Left colon (tissue), 2 donors: ENCODE measurements at places on chromosomes 16 and 17. TPM values are rescaled to one million over a fixed set of nuclear protein-coding genes. Genes with fewer than 3 reads are reported as not detected.

The UNC119 gene
- total RNA-seq: 26.7 TPM

The TMEM100 gene
- total RNA-seq: 4.9 TPM

The MAP2K6 gene
- total RNA-seq: 58.4 TPM

The BLTP2 gene
- 135 TPM for total RNA-seq

The THAP11 gene
- 23.8 TPM for total RNA-seq

The WIPF2 gene
- total RNA-seq: 43.6 TPM

The NPIPA2 gene
- total RNA-seq: 0.28 TPM

The ABCA8 gene
- 15.6 TPM for total RNA-seq

The CA7 gene
- 157 TPM for total RNA-seq

The FNDC8 gene
- not detected for total RNA-seq

The KRT40 gene
- total RNA-seq: 0.39 TPM

The TPSD1 gene
- total RNA-seq: 0.18 TPM

GRCh38 chr16:56013962-56014552 is 138.9 kb upstream of the CES5A start:
- peak; percentile 34 for DNase-seq

- DNase-seq: no peak
These were observed 20.0 kb downstream of the KSR1 start for GRCh38 chr17:27475981-27476895.

DNA sequence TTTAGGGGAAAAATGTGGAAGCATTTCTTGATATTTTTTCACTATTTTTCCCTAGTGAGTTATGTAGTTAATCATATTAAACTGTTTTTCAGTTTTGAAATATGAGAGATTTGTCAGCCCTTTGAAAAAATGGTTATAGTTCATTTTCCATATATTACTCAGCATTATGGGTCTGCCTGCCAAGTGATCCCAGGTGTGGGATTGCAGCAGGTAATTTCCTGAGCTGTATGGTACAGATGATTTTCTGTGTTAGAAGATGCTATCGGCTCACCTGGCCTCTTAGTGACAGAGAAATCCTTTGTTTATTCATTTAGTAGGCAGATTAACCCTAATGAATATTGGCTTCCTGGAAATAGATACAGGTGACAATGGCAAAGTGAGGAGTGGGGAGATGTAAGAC is 275.1 kb upstream of the TBX2 start:
- no peak for DNase-seq

DNA sequence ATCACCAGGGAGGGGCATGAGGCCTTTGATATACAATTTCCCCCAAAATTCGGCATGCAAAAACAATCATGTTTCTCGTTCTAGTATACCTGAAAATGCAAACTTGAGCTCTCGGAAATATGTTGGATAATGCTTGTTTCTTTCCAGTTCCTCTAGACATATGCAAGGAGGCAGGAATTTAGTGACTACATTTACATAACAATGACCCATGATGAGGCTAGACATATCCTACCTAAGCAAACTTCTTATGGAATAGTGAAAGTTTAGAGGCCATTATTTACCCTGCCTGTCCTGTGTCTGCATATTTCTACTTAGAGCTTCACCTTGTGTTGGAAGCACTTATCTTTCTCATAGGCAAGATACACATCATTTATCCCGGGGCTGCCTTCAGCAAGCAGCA is 514.6 kb downstream of the KCNJ2 start:
- DNase-seq: no peak

- no peak for DNase-seq
These were observed 23.6 kb downstream of the SLC5A10 start for GRCh38 chr17:18975597-18975996.

DNA sequence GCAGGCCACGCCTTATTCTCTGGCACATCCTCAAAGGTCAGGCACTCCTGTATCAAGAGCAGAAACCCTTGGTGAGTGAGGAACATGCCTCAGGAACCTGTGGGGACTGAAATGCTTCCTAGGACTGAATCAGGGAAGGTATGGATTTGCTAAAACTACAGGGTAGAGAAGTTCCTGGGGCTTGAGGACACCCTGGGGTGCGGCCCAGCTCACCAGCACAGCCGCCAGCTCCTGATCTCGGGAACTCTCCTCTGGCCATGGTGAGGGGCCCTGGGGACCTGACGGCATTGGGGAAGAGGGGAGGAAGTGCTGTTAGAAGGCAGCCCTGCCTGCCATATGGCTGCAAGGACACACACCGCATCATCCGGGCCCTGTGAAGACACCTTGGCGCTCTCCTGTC is 7.5 kb downstream of the ZSCAN10 start:
- no peak for DNase-seq

GRCh38 chr16:5487728-5488127 is 390.1 kb upstream of the EEF2KMT start:
- no peak for DNase-seq

DNA sequence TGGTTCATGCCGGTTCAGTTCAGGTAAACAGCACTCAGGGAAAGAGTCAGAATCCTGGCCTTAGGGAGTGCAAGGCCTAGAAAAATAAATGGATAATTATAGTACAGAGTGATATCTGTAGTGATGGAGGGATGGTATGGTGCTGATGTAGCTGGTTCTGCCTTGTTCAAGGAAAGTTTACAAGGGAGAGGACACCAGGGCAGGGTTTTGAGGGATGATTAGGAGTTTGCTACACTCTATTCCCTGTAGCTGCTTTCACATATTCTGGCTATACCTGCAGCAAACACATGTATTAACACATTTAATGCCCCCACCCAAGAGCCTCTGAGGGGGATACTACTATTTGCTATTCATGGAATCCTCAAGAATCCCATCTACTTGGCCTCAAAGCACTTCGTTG is 1.7 kb upstream of the NOS2 start:
- no peak for DNase-seq

DNA sequence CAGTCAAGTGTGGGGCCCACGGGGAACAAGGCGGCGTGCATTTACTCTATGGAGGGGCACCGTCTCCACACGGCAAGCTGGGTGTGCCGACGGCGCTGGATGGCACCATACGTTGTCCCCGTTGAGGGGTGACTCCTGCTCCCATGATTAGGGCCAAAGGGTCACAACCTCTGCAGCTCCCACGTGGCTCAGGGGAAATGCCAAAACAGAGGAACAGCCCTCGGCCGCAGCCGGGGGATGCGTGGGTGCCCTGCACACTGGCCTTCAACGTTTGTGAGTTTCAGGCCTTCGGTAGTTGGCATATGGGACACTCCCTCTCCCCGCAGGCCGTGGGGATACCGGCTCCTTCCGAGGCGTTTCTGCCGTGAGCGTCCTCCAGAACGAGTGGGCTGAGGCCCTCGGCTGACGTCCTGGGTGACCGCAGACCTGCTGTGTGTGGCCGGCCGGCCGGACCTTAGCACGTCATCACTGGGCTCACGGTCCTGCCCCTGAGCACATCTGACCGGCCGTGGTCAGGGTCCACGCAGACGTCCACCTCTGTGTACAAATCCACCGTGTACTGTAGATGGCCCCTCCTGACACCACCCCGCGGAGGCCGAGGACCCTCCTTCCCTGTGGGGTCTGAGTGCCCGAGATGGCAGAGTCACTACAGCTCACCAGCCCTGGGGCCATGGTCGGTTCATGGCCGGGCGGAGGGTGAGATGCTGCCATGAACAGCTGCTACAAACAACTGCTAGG is 4.8 kb upstream of the METRNL start:
- no peak for DNase-seq

DNA sequence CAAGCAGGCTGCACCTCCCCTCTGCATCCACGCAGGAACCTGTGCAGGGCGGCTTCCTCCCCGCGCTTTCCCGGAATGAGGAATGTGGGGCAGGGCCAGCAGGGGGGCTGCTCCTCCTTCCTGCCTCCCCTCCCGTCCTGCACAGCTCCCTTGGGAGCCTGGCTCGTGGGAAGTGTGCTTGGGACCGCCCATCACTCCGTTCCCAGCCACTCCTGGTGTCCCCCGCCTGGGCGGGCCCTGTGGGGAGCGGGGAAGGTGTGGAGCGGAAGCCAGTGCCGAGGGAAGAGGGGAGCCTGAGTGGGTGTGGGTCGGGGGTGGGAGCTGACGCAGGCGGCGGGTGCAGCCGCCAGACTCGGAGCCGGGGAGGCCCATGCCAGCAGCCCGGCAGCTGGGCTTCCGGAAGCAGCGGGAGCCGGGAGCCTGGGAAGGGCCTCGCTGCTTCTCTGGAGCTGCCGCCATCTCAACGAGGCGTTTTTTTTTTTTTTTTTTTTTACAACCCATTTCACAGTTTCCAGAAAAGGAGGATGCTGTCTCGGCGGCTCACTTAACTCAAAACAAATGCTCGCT is 24.1 kb downstream of the BAHCC1 start:
- DNase-seq: peak; percentile 87

DNA sequence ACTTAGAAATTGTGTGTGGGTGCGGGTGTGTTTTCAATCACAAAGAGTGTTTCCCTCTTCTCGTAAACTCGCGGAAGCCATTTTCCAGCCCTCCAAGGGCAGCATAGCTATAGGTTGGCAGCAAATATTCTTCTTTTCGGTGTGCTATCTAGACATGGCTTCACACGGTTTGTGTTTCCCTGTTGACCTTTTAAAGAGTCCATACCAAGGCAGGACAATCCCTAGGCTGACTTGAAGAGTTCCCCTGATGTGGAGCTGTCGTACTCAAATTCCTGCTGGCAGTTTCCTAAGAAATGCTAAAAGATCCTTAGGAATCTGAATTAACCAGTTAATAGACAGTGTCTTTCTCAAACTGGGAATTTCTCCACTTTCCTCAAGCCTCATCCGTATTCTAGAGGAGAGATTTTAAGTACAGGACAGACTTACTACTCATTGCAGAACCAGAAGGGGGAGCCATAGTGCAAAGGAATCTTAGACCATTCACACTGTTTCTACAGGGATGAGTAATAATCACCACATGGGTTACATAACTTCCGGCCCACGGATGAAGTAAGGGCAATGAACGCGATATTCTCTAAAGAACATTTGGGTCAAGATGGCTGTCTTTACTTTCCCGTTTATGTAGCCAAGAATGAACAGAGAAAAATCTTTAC is 288.6 kb upstream of the ELAC2 start:
- DNase-seq: no peak

DNA sequence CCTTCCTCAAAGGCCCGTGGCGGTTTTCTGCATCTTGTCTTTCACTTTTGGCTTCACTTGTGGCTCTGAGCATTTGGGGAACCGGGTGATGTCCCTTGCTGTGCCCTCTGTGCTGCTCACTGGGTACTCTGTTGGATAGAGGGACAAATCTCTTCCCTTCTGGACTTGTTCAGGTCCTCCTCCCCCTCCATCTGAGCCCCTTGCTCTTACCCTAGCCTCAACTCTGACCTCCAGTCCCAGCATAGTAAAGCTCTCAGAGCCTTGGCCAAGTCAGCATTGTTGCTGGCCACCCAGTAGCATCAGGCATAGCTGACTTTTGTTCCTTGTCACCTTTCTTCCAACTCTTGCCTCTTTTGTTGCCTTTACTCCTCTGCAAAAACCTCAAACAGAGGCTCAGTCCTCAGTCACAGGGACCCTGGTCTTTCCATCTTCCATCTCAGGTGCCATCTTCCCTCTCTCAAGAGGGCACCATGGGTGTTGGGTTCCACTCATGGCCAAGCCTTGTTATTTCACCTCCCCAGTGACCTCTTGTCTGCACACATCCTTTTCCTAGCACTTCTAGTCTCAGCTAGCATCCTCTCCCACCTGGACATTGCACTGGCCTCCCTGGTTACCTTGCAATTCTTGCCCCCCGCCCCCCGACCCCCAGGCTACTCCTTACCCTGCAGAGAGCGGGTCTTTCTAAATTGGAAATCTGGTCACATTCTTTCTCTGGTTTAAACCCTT is 393 bp upstream of the PSMB10 start:
- peak; percentile 83 for DNase-seq
